ENCODE measurements at places on chromosomes 6 and 20. TPM values are rescaled to one million over a fixed set of nuclear protein-coding genes. Genes with fewer than 3 reads are reported as not detected.

Gene KHDC1L
- not detected for total RNA-seq

Gene MPC1
- total RNA-seq, result 28.1 TPM

DNA sequence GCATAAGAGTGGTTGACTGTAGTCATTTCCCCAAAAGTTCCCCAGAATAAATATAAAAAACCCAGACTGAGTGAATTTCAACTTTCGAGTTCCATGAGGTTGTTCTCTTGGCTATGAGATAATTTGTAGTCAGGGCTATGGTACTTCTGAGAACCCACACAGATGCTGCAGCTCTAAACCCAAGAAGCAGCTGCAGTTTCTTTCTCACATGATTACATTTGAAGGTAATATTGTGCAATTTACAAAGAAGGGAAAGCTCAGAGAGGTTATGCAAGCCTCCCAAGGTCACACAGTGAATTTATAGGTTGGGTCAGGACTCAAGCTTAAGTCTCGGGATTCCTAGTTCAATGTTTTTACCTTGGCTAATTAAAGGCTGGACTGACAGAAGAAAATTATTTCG is 29.7 kb upstream of the CD93 start:
- no peak for DNase-seq

DNA sequence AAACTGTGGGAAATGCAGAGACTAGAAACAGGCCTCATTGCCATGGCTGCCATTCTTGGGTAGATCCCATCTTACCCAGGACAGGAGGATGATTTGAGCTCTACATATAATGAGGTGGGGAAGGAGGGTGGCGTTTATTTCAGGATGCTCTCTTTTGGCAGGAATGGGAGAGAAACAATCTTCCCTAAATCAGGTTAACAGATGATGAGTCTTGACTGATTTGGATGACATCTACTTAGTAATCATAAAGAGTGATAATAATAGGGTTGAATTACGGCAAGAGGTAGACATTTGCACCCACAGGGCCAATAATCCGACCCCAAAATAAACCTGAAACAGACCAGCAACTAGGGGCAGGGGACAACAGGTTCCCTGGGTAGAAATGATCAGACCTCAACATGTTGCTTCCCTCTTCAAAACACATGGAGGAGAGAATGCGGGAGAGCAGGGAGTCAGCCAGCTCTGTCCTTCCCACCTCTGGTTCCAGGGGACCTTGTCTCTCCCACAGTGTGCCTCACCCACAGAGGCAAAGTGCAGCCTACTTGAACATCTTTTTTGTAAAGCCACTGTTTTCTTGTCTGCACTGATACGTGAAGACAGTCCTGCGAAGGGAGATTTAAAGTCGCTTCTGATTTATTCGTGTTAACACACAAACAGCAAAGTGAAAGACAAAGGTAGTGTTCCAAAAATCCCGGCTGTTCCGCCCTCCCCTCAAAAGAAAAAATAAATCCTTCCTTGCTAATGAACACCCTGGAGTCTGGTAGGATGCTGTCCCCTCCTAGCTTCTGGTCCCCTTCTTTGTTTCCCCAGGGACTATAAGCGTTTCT is 3.9 kb downstream of the FOXQ1 start:
- no peak for DNase-seq

DNA sequence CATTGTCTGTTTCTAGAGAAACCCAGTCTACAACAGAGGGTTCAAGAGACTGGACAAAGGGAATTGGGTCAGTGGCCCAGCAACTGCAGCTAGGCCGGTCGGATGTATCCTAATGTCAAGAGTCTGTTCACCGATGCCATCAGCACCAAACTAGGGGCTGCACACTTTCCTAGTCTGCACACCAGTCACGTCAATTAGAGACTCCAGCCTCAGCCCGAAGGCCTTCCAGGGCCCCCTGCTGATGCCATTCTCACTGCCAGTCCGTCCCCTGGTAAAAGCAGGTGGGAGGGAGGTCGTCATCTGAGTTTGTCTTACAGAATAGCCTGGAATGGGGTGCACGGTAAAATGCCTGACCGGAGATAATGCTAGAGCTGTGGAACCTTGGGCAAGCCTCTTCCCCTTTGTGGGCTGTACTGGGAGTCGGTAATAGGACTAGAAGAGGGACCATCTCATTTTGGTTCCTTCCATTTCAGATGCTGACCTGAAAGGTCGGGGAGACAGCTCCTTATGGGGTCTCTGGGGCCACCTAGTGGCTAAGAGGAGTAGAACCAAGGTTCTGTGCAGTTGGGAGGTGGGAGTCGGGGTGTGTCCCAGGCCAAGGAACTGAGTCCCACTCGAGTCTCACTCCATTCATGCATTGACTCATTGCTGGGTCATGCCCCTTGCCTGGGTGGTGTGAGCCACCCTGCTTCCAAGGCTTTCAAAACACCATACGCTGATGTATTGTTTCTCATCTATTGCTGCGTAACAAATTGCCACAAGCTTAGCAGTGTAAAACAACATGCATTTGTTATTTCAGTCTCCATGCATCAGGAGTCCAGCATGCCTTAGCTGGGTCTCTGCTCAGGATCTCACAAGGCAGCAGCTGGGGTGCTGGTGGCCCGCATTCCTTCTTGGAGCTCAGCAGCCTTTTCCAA is 5.1 kb downstream of the SOX12 start:
- no peak for DNase-seq

DNA sequence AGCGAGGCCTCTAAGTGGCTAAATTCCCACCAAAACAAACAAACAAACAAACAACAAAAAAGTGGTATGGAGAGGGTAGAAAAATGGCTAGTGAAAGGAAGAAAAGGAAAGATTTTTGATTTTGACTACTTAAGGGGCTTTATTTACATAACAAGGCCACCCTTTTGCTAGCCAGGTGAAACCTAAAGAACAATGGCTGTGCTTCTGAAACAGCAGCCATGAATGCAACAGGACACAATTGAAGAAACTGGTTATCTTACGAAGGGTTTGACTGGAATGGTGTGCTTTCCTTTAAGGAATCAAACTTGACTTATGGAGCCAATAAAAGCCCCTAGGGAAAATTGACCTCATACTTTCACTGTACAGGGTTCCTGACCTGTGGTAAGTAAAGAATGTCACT is 68.9 kb downstream of the ERMARD start:
- no peak for DNase-seq

All from glomerular endothelial cell (primary cell).